ENCODE measurements at places on chromosomes 11 and 22.

- DNase-seq: no peak
Observed at GRCh38 chr11:73323464-73323863, 15.4 kb downstream of the ARHGEF17 start.

GRCh38 chr11:36162006-36162882 lies 127.0 kb downstream of the COMMD9 start:
- no peak for DNase-seq

- no peak for DNase-seq
Observed at GRCh38 chr11:16204261-16204660, 152.1 kb downstream of the SOX6 start.

GRCh38 chr11:47078751-47079521 lies 97.7 kb downstream of the ARFGAP2 start:
- no peak for DNase-seq

DNA sequence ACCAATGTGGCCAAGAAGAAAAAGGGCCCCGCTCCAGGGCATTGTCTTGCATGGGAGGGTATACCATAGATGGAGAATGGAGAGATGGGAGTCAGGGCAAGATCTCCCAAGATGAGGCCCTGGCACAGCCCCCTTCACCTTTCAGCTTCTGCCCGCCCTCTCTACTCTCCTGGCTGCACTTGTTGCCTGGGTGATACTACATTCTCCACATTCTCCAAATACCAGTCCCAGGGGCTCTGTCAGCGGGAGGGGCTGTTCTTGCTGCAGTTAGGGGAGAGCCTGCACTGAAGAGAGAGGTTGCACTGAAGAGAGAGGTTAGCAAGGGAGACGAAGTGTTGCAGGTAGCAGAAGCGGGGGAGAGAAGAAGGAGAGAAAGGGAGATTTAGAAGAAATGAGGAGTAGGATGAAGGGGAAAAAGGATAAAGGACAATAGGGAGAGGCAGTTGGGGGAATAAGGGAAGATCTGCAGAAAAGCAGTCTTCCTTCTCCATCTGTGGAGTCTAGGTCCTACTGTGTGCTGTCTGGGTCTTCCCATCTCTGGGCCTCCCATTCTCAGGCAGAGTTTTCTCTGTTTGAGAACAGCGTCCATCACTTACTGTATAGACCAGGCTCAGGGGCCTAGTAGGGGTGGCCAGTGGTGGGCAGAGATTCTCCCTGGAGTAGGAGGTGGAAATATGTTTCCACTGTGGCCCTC lies 8.0 kb downstream of the PHLDB1 start:
- DNase-seq: no peak

GRCh38 chr11:37409124-37409523 lies 811.1 kb upstream of the RAG2 start:
- no peak for DNase-seq

DNA sequence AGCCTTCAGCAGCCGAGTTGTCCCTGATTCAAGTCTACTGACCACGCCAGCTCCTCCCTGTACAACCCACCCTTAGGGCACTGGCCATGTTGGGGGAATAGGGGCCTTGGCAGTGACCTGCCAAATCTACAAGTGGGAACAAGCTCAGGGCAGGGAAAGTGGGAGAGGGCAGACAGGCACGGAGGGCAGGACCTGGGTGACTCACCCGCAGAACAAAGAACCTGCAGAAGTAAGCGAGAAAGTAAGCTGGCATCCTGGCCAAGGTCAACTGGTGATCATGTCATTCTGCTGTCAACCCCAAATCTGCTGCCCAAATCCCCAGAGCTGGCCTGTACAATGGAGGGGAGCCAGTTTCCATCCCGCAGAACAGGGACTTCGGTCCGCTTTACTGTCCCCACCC lies 7.9 kb upstream of the SCGB1A1 start:
- DNase-seq: no peak

GRCh38 chr11:128497061-128497775 lies 90.1 kb downstream of the ETS1 start:
- no peak for DNase-seq

- no peak for DNase-seq
Observed at GRCh38 chr11:126494831-126495230, 139.3 kb downstream of the ST3GAL4 start.

DNA sequence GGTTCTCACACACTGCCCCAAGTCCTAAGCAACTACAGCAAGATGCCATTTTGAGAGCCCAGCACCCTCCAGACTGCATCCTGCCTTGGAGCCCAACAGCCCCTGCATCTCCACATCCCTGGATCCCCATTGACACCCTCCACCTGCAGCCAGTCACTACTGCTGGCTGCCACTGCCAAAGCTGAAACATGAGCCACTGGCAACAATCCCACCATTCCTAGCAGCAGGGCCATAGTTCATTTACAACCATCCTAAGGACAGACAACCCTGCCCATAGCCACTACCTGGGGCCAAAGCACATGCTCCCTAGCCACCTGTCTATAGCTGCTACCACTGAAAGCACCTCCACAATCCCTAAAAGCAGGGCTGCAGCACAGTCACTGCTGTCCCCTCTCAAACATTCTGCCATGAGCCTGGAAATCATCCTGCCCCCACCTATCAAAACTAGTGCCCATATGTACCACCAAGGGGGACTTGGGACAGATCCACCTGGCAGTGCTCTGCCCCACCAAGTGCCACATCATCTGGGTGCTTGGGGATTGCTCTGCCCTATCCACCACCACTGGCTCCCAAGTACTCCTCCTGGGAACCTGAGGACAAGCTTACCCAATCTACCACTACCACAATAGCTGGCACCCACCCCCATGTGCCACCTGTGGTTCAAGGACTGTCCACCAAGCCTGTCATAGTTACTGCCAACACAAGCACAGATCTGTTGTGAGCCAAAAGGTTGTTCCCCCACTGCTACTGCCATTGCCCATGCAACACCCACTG lies 138.8 kb upstream of the SOX6 start:
- DNase-seq: no peak

GRCh38 chr11:20205807-20206206 lies 45.5 kb upstream of the DBX1 start:
- no peak for DNase-seq

- peak; percentile 19 for DNase-seq
Observed at GRCh38 chr11:35618497-35619115, 346 bp downstream of the FJX1 start.

GRCh38 chr11:122742301-122743018 lies 86.9 kb downstream of the UBASH3B start:
- no peak for DNase-seq

DNA sequence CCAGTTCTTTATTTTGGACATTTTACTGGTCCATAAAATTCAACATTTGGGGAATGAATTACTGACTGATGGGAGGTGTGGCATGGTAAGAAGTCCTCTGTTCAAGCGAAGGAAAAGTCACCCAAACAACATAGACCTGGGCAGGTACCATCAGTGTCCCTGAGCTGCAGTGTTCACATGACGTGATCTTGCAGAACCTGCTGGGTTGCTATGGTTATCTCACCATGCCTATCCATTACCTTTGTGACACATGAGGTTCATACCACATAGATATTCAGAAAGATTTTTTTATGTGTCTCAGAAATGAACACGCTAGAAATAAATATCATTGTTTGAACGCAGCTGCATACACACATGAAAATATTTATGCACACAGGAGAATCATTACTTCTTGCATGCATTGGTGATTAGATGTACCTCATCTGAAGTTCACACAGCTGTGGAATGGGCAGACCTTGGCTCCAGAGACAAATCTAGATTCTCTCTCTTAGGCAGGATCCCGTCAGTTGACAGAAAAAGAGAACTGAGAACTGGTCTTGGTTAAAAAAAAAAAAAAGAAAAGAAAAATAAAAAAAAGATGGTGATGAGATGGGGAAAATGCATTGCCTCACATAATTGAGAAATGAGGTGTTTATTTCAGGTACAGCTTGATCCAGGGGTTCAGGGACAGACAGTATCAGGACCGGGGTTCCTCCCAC lies 21.4 kb upstream of the RCN1 start:
- no peak for DNase-seq

DNA sequence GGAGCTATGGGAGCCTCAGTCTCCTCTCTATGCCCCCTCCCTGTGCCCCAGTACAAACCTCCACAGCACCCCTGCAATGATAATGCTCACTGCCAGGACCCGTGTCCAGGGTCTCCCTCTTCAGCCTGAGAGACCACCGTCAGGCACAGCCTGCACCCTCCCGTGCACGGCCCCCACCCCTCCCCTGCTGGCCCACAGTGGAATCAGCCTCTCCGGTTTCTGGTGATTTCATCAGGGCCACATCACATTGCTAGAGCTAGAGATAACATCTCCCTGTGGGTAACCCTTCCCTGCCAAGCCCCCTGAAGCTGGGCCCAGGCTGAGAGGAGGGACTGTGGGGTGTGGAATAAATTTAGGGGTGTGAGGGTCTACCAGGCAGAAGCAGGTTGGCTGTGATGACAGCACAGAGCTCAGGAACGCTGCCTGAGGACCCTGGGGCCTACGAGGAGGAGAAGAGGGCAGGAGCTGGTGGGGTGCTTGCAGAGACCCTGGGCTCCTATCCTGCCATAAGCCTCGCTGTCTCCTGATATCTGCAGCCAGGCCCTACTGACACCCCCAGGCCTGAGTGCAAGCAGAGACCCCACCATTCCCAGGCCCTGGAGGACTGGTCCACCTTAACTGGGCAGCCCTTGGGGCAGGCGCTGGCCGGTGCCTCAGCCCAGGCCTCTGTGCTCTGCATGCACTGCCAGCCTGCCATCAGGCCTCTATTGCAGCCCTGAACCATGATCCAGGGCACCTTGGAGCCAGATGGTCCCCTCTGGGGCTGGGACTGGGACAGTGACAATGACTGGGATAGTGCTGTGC lies at the start of gene KLHDC7B:
Gene KLHDC7B, plus strand, starts transcription at position 378 of the 804 bp plus-strand sequence. Its CDS starts 345 bp downstream, at position 723.
- no peak for DNase-seq

- DNase-seq: no peak
Observed at GRCh38 chr11:122230385-122230755, 114.4 kb upstream of the BLID start.

- DNase-seq: no peak
Observed at GRCh38 chr22:42964994-42965699, 49.8 kb downstream of the PACSIN2 start.

- no peak for DNase-seq
Observed at GRCh38 chr11:69880826-69881445, 61.7 kb upstream of the FGF3 start.

GRCh38 chr11:126720539-126721235 lies 279.9 kb downstream of the KIRREL3 start:
- DNase-seq: no peak

- DNase-seq: no peak
Observed at GRCh38 chr11:5593146-5593545, 3.3 kb upstream of the TRIM6 start.

GRCh38 chr11:3037040-3037944 lies 19.9 kb downstream of the CARS1 start:
- DNase-seq: peak; percentile 50

- DNase-seq: no peak
Observed at GRCh38 chr11:80122211-80122610, 681.4 kb upstream of the TENM4 start.

GRCh38 chr11:57323167-57323854 lies 1.4 kb downstream of the TNKS1BP1 start:
- DNase-seq: no peak

GRCh38 chr11:68948935-68949334 lies 31.9 kb downstream of the MRGPRD start:
- no peak for DNase-seq

GRCh38 chr11:10725114-10725906 lies 25.7 kb upstream of the CTR9 start:
- DNase-seq: peak; percentile 28

GRCh38 chr11:61695917-61696316 lies 15.7 kb downstream of the DAGLA start:
- DNase-seq: peak; percentile 91

DNA sequence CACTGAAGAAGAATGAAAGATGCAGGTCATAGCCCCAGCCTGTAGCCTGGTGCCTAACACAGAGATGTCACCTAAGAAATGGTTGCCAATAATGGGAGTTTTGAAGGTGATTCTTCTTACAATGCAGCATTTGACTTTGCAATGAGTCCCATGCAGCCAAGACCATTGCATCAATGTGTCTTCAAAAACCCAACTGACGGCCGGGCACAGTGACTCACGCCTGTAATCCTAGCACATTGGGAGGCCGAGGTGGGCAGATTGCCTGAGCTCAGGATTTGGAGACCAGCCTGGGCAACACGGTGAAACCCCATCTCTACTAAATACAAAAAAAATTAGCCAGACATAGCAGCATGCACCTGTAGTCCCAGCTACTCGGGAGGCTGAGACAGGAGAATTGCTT lies 89.3 kb upstream of the ASPHD2 start:
- DNase-seq: no peak

GRCh38 chr11:47686151-47686550 lies 29.0 kb downstream of the AGBL2 start:
- no peak for DNase-seq

GRCh38 chr11:105754260-105754659 lies 144.4 kb downstream of the GRIA4 start:
- DNase-seq: no peak

DNA sequence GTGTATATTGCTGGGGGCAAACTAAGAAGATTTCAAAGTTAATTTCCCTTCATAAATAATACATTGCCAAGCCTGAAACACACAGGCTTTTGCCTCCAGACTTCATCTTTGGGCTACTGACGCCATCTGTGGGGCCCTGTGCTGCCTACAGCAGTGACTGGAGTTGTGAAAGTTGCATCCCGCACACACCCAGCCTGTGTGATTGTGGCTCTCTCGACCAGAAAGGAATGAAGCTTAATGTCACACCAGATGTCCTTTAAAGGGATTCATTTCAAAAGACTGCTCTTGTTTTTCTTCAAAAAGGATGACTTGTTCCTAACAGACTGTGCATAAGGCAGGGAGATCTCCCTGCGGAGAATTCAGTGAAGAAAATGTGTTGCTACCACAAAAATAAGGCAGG lies 210.5 kb downstream of the FAM181B start:
- DNase-seq: no peak

- DNase-seq: no peak
Observed at GRCh38 chr11:124943254-124943616, 7.4 kb upstream of the HEPACAM start.

DNA sequence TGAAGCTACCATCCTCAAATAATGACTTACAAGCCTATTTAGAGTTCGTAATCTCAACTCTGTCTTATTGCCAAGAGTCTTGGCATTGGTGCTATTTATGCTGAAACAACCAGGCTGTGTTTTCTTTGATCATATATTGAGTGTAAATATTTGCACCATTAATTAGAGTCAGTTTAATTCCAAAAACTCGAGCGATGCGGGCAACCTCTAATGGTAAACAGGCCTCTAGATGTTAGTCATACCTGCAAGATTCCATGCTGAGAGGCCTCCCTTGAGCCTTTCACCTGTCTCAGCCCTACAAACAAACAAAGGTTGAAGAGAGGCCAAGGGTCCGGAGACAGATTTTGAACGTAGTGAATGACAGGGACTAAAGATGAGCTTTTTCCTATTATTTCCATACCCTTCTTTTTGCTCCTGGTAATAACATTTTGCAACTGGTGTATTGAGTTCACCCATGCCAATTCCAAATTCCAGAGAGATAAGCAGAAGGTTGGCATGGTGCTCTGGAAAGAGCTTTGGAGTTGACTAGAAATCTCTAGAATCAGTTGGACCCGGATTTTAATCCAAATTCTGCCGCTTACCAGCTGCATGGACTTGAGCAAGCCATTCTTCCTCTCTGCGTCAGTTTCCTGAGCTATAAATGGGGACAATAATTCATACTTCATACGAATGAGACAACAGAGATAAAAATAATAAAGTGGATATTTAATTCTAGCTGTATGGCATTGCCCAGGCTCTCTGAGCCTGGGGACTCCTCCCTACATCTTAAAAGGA lies 99.1 kb upstream of the ANO1 start:
- no peak for DNase-seq

GRCh38 chr11:46100670-46101069 lies 20.6 kb downstream of the PHF21A start:
- DNase-seq: no peak

- DNase-seq: no peak
Observed at GRCh38 chr11:3723014-3723708, 52.0 kb upstream of the CHRNA10 start.

GRCh38 chr11:70305501-70305900 lies 35.0 kb downstream of the PPFIA1 start:
- DNase-seq: no peak
